ENCODE measurements at places on chromosomes 4 and X.

DNA sequence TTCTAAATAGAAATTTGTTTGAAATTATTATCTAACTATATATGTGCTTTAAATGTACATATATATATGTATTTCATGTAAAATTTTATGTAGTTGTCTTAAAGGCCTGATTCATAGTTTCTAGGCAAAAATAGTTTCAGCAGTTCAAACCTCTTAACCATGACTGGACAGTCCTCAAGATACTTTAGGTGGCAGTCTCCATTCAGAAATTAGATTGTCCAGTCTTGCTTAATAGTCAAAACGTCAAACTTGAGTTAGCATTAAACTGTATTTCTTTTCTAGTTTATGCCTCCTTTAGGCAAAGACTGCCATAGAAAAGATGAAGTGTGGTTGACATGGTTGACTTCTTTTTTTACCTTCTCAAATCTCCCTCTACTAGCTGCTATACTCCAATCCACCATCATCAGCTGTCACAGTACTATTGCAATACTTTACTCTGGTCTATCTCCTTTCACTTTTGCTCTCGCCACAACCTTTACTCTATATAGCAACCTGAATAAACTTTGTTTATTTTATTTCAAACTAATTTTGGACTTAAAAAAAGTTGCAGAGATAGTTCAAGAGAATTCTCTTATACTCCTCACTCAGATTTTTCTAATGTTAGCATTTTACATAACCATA is 395.6 kb upstream of the DIPK2B start:
- DNase-seq: no peak

- DNase-seq: no peak
Observed at GRCh38 chr4:88054901-88055300, 47.5 kb downstream of the PKD2 start.

- no peak for DNase-seq
Observed at GRCh38 chr4:90883519-90883918, 756.3 kb downstream of the CCSER1 start.

DNA sequence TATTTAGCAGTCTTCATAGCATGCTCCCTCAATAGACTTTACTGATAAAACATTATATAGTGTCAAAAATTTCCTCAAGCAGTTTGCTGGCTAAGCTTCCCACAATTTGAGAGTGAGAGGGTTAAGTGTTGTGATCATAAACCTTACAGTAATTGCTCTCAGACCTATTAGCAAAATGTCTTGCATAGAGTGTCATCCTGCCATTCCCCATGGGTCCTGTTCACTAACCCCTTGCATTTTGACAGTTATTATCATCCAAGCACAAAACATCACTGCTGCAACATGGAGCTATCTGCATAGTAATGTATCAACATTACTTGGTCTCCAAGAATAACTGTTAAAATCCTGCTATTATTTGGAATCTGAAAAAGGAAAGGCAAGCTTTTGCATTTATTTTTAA is 196.1 kb upstream of the GK2 start:
- no peak for DNase-seq

DNA sequence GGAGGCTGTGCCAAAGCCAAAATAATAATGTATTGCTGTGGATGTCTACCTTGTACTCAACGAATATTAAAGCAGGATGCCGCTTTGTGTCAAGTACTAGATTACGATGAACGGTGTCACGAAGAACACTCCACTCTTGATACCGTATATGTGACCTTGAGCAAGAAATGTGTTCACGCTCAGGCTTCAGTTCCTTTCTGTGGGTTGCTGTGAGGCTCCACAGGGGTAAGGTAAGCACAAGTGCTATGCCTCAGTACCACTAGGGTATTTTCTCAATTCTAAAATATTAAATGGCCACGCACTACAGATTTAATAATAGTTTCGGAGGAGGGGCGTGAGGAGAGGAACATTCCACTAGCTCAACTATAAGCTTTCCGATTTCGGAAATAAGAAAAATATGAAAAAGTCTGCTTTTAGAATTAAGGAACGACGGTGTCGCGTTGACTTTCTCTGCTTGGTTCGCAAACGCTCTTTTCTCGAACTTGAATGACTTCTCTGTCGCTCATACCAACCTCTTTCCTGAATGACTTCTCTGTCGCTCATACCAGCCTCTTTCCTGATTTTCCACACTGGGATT is 607 bp upstream of the SCOC start:
- peak; percentile 32 for DNase-seq

DNA sequence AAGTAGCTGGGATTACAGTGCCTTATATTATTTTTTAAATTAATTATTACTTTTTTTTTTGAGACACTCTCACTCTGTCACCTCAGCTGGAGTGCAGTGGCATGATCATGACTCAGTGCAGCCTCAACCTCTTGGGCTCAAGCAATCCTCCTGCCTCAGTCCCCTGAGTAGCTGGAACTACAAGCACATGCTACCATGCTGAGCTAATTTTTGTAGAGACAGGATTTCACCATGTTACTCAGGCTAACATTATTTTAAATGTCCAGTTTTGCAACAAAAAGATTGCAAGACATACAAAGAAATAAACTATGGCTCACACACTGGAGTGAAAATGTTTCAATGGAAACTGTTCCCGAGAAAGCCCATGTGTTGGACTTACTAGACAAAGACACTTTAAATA is 59.2 kb downstream of the MND1 start:
- no peak for DNase-seq

GRCh38 chr4:3406021-3406420 is 35.7 kb upstream of the HGFAC start:
- no peak for DNase-seq
